ENCODE measurements at places on chromosomes 7 and 10. TPM values are rescaled to one million over a fixed set of nuclear protein-coding genes. Genes with fewer than 3 reads are reported as not detected.
A peak's percentile ranks its signal among the peaks of the same experiment; 100 is the strongest.

EPDR1 gene
- total RNA-seq, result 13.8 TPM

AGMO gene
- total RNA-seq, result 0.42 TPM

ITIH5 gene
- total RNA-seq, result 2.2 TPM

CELF2 gene
- 22.9 TPM for total RNA-seq

HOXA11 gene
- not detected for total RNA-seq

FZD8 gene
- total RNA-seq, result 8.7 TPM

UNC5B gene
- 31.2 TPM for total RNA-seq

GRCh38 chr7:6530626-6531491 lies 20.4 kb downstream of the GRID2IP start:
- DNase-seq, result peak; percentile 86

DNA sequence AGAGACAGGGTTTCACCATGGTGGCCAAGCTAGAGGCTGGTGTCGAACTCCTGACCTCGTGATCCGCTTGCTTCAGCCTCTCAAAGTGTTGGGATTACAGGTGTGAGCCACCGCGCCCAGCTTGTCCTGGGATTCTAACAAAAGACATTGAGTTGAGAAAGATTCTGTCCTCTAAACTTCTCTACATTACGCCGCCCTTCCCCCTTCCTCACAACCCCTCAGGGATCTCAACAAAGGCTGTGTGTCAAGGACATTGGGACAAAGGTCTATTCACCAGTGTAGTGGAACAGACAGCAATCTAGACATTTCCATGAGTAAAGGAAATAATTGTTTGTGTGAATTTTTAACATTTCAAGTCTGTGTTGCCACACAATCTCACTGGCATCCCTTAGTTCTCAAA lies 68.8 kb upstream of the KIF5B start:
- DNase-seq, result no peak

GRCh38 chr10:63365976-63366765 lies 99.6 kb downstream of the JMJD1C start:
- peak; percentile 25 for DNase-seq

GRCh38 chr10:114379631-114380041 lies 24.7 kb downstream of the AFAP1L2 start:
- no peak for DNase-seq

GRCh38 chr10:62031507-62031906 lies 130.0 kb downstream of the ARID5B start:
- DNase-seq, result no peak

DNA sequence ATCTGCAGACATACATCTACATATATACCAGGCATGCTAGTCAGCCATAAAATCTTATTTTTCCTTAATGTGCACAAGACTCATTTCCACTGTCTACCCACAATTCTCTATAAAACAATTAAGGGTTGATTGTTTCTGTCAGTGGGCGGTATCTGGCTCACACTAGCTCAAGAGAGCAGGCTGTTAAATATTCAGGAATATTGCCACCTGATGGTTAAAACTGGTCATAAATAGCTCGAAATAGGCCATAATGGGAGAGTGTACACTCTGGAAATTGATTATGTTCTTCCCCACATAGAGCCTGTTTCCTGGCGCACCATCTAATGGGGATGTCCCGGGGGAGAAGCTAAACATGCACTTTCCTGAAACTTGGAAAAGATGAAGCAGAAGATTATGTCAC lies 620.6 kb upstream of the ANKRD30A start:
- DNase-seq, result no peak

DNA sequence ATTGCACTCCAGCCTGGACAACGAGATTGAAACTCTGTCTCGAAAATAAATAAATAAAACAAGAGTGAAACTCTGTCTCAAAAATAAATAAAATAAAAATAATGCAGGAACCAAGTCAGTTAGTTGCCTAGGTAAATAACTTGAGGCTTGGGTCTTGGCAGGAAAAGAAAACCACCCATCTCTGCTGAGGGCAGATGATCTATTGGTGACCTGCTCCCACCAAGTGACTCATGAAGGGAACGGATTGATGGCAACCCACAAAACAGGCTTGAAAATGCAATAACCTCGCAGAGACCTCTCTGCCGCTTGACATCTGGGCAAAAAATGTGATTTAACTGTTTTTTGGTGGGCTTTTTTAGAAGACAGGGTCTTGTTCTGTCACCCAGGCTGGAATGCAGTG lies 86.6 kb downstream of the CALN1 start:
- no peak for DNase-seq

DNA sequence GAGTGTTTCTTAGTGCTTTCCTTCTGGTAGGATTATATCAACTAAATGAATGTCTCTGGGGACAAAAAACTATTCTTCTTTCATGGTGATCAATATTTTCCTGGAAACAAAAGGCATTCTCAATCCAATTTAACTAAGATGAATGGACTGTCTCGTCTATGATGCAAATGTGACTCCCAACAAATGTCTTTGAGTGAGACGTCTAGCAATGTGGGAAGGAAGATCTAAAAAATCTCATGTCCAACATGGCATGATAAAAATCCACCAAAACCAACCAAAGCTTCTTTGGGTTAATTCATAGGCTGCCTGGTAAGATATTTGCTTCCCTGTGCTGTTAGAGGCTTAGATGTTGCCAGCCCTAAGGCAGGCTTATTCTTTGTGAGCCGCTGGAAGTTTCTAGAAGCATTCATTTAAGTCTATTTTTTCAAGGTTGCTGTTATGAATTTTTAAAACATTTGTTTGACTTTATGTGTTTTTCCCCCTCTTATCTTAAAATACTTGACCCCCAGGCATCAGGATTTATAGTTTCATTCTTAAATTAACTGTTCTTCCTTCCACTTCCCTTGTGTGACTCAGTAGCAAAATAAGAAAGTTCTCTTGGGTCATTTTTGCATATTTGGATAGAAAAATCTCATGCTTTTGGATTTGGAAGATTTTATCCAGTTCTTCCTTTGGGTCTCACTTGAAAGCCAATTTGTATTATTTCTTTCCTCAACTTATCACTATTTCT lies 156.3 kb downstream of the NRP1 start:
- no peak for DNase-seq

GRCh38 chr7:137667633-137668387 lies 179.0 kb downstream of the DGKI start:
- no peak for DNase-seq

GRCh38 chr7:33530664-33531063 lies 374.7 kb upstream of the BMPER start:
- peak; percentile 10 for DNase-seq

DNA sequence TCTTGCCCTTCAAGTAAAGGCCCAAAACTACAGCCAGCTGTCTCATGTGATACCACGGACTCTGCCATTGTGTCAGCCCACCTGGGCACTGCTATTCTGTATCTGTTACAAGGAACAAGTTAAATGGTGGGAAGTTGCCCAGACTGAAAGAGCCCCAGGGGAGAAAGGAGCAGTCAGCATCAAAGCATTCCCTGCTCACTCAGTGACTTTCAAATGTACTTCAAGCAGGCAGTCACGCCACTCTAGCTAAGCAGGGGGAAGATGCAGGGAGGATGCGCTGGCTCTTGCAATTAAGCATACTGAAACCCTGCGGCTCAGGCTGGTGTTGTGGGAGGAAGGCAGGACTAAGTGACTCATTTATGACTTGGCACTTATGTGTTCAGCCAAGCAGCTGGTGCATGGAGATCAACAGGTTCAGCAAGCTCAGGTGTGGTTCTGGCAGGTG lies 1249.6 kb downstream of the TYW1 start:
- DNase-seq, result peak; percentile 44

- DNase-seq, result no peak
These were observed 32.4 kb upstream of the SEMA3E start for GRCh38 chr7:83681200-83681778.

Measured in GM23338 (cell line).